ENCODE measurements at places on chromosomes 11 and 22. TPM values are rescaled to one million over a fixed set of nuclear protein-coding genes. Genes with fewer than 3 reads are reported as not detected.

DNA sequence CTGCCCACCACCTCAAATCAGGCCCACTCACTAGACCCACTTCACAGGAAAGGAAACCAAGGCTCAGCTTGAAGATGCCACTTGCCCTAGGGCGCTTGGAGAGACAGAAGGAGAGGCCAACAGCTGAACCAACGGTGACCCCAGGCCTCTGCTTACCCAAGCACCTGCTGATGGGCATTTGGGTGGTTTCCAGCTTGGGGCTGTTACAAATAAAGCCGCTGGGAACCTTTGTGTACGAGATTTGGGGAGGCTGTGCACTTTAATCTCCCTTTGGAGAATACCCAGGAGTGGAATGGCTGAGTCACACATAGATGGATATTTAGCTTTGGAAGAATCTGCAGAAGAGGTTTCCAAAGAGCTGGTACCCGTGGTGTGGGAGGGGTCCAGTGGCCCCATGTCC lies 50.9 kb upstream of the LINC01488 start:
- DNase-seq, result no peak

CYB5R2 gene
- total RNA-seq, result 23.0 TPM

DNA sequence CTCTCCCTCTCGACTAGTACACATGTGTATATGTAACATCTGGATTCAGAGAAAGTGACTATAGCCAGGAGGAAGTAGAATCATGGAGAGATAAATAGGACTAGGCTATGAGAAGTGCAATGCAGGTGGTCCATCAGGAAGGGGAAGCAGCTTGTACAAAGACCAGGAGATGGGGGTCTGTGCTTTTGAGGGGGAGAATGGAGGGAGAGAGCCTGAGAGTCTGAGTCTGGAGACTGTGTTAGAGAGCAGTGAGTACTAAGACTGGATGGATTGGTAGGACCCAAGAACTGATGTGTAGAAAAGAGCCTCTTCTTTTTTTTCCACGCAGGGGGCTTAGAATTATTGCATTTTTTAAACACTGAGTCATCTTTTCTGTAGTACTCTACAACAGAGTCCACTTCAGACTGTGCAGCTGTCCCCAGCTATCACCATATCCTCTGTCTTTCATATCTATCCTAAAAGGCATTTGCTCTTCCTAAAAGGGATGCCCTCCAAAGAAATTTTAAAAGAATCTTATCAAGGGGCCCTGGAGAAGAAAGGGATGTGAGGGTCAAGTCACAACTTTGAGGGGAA lies 80.4 kb downstream of the BDNF start:
- no peak for DNase-seq

RFPL2 gene
- total RNA-seq, result 0.52 TPM
